T-cell (primary cell): ENCODE measurements at places on chromosomes 1 and 21.

- DNase-seq = no peak
Measured at GRCh38 chr1:70517444-70517843, 106.4 kb downstream of the CTH start.

DNA sequence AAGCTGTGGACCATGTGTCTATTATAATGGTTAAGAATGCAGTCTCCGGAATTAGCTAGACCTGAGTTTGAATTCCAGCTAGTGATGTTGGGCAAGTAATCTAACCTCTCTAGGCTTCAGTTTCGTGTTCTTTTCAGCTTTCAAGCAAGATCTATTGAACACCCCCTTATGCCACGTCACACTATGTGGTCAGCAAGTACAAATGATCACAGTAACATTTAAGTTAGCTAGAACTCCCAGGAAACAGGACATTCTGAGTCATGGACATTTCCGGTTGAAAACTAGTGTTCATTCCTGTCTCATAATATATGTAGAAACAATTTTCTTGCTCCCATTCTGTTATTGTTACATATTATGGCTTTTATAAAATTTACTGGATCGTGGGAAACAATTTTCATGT, 34.0 kb upstream of the NHLH2 start:
- no peak for DNase-seq

- DNase-seq = no peak
Measured at GRCh38 chr1:44650159-44650831, 24.0 kb downstream of the TMEM53 start.

GRCh38 chr1:17168091-17168876, 36.6 kb upstream of the PADI1 start:
- DNase-seq = no peak

- DNase-seq = no peak
Measured at GRCh38 chr1:89598450-89599331, 34.2 kb upstream of the LRRC8C start.

- no peak for DNase-seq
Measured at GRCh38 chr1:223771814-223772770, 59.8 kb downstream of the CAPN2 start.

GRCh38 chr1:233815357-233815756, 89.1 kb upstream of the SLC35F3 start:
- DNase-seq = no peak

- DNase-seq = no peak
Measured at GRCh38 chr1:108722292-108722691, 9.6 kb downstream of the FNDC7 start.

DNA sequence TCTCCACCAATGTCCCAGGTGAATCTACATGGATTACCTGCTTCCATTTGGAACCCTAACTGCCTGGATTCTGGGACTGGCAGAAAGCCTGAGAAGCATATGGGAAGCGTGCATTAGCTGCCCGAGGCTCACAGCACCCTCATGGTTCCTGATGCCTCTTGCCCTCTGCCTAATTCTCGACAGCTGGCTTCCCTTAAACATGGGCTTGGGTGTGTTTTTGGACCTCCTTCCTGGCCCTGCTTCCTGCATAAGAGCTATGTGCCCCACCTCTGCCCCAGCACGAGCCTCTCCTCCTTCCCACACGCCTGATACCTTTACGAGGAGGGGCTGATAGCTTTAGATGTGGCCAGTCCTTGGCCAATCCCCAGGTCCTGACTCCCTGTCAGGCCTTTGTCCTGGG, 152.4 kb upstream of the HMGB4 start:
- no peak for DNase-seq

- no peak for DNase-seq
Measured at GRCh38 chr1:14677292-14677971, 78.9 kb downstream of the KAZN start.

GRCh38 chr1:156384007-156384406, 15.0 kb downstream of the RHBG start:
- no peak for DNase-seq

DNA sequence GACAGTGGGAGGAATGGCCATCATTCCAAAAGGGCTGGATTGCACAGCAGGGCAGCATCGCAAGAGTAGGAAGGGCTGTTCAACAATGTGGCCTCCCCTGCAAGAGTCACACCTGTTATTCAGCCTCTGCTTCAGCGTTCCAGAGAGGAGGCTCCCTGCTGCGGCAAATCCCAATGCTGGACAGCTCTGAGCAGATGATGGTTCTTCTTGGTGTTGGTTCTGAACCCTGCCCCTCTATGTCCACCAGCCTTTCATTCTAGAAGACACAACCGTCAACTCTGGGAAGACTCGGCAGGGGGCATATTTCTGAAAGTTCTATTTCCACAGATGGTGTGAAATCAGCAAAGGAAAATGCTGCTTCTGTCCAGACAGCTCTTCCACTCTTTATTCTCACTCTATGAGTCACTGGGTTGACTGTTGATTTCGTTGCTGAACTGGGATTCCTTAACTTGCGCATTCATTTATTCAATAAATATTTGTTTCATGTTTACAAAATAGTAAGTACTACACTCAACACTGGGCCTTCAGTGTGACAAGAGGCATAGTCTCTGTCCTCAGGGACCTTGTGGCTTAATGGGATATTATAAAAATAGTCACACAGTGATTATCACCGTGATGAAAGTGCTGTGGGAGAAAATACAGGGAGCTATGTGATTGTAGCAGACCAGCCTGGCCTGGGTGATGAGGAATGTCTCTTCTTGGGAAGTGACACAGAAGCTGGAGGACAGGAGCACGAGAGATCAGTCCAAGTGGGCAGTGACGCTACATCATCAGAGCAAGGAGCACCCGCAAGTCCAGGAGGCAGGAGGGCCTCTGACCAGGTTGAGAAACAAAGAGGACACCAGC, 260.3 kb downstream of the SIPA1L2 start:
- DNase-seq = no peak

DNA sequence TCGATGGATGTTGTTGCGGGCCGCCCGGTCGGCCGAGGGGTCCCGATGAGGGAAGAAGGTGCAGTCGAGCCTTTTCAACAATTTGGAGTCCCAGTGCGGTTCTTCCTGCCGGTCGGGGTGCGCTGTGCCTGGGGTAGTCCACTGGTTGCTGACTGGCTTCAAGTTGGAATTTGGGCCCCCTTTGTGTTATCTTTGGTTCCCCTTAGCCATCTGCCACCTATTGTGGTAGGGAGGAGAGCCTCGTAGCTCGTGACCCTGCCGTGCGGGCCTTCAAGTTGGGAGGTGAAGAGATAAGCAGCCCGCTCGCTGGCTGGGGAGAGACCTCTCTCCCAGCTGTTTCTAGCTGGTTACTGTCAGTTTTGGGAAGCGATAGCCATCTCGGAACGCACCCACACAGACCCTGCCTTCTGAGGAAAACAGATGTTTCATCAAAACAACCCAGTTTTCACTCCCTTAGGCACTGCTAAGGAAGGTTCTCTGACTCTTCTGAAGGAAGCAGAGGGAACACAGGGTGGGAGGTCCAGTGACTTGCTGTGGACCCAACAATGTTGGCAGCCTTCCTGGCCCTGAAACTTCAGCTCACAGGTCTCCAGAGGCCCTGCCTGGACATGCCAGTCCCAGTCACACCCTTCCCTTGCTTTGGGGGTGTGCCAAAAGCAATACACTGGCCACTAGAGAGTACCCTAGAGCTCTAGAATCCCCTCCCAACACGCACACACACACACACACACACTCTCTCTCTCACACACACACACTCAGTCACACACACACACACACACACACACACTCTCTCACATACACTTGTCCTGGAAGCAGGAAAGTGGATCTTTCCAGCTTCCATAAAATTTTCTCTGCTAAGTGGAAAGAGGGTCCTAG, 1.0 kb downstream of the BTG2 start:
- DNase-seq = no peak

- no peak for DNase-seq
Measured at GRCh38 chr1:15198684-15199083, 45.1 kb downstream of the TMEM51 start.
